ENCODE measurements at places on chromosomes 11 and 22.

DNA sequence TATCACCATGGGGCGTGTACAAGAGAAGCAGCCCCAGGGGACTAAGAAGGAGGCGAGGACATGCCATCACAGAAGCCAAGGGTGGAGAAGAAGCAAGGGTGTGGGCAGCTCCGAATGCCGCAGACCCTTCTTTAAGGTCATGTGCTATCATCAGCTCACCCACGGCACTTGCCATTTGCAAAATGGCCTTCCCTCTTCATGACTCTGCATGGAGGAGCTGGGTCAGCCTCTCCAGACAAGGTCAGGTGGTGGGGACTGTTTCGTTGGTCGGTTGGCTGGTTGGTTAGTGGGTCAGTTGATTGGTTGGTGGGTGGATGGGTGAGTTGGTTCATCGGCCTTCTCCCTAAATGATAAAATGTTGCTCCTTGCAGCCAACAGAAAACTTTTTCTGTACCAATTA, 622.5 kb downstream of the TBC1D22A start:
- DNase-seq: no peak

DNA sequence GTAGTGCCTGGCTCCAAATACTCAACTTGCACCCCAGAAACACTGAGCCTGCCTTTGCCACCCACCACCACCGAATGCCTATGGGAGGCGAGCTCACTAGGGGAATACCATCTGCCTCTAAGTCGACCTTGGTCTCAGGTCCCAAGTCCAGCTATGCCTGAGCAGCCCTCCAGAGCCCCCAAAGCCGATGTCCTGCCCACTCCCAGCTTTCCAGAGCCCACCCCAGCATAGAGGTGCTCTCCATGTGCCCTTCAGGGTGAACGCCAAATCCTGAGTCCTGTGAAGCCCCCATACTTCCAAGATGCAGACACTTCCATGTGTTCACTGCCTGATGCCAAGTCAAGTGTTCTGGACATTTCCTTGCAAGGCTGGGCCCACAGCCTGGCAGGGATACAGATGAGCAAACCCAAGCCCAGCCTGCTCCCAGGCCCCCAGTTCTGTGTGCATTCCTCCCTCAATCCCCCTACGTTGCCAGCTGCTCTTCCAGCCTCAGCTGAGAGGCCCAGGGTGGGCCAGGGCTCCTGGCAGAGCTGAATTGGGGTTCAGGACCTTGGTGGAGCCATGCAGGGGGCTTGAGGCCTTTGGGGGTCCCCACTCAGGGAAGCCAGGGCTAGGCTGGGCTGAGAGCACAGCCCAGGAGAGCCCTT, 2.6 kb upstream of the KMT5B start:
- DNase-seq: peak; percentile 54

- DNase-seq: peak; percentile 80
These were observed at the start of the genes MPST and TST for GRCh38 chr22:37019309-37020191. TSS of gene MPST (plus strand) at chr22:37019742. CDS start at chr22:37019837, 95 bp downstream. TSS of gene TST (minus strand) at chr22:37019447. CDS start at chr22:37018732, 715 bp downstream.

- no peak for DNase-seq
These were observed 1.9 kb downstream of the ANKRD54 start for GRCh38 chr22:37842015-37842793.

GRCh38 chr11:62918531-62918930, 2.6 kb downstream of the CHRM1 start:
- DNase-seq: no peak

DNA sequence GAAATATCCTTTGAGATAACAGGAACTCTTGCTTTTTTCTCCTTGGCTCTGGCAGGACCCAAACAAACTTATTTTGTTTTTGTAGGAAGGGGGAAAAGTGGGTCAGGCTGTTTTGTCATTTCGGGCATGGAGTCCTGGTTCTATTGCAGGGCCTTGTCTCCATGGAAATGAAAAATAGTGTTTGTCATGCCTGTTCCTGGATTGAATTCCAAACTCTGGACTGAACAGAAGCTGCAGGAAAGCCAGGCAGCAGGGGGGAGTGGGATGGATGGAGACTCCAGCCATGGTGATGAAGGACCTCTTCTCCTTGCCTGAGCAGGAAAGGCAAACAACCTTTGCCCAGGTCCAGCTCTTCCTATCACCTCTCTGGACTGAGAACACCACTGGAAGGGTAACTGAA, 87.0 kb downstream of the SCN3B start:
- no peak for DNase-seq

DNA sequence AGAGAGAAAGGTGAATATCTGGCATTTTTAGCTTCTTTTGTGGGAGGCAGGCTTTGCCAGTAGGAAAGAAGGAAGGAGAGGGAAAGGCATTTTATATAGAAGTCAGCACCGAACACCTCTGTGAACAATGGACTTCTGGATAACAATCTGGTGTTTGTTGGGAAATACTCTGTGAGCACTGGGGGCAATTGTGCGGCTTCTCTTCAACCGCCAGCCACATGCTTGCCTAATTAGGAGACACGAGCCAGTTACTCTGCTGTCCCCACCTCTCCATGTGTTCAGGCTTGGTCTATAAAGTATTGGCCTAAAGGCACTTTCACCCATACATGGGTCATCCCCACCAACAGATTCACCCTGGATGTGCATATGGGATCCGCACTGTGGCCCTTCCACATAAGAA, 523.6 kb downstream of the NTM start:
- DNase-seq: no peak

GRCh38 chr11:22407921-22408320, 69.7 kb downstream of the SLC17A6 start:
- DNase-seq: no peak

GRCh38 chr11:16127732-16128131, 228.6 kb downstream of the SOX6 start:
- no peak for DNase-seq

DNA sequence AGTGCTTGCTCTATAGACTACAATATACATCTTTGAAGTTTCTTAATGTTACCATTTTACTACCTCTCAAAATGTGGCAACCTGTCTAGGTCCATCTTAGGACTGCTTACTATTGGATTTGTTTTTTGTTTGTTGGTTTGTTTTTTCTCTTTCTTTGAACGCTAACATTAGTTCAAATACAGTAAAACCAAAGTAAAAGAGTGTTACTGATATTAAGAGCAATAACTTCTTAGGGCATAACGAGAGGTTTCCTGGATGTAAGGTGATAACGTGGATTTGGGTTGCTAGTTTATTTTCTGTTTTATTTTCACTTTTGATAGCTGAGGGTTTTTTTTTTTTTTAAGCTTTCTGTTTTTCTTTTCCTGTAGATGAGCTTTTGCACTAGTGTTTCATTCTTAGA, 43.6 kb downstream of the TMEM135 start:
- no peak for DNase-seq

GRCh38 chr11:101442936-101443521, 140.8 kb downstream of the TRPC6 start:
- DNase-seq: no peak

GRCh38 chr11:74566146-74566960, 26.0 kb upstream of the POLD3 start:
- DNase-seq: no peak

DNA sequence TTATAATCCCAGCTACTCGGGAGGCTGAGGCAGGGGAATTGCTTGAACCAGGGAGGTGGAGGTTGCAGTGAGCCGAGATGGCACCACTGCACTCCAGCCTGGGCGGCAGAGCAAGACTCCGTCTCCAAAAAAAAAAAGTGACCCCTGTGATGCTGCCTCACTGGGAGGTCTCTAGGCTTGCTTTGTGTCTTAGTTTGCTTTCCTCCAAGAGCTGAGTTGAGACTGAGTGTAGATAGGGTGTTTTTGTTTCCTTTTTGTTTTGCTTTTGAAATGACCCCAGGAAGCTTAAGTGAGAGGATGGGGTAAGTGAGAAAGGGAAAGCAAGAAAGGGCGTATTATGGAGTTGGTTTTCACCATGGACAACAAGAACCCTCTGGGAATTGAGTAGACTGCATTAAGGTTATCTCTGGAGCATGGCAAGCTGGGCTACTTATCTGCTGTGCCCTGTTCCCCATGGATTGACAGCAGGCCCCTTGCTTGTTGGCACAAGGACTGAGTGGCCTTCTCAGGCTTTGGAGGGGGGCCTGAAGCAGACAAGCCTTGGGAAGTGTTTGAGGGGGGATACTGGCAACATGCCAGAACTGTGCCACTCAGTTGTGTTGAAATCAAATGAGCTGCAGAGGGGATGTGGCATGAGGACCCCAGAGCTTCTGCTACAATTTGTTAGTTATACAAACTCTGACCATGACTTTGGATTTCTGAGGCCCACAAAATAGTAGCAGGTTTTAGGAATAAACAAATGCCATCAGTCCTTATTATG, 300.6 kb upstream of the C11orf87 start:
- no peak for DNase-seq

- DNase-seq: no peak
These were observed 10.9 kb downstream of the TNNT3 start for GRCh38 chr11:1930462-1930830.

GRCh38 chr11:121318848-121319834, 26.6 kb downstream of the SC5D start:
- no peak for DNase-seq

- peak; percentile 37 for DNase-seq
These were observed 501.9 kb downstream of the BRD1 start for GRCh38 chr22:49325531-49326395.

DNA sequence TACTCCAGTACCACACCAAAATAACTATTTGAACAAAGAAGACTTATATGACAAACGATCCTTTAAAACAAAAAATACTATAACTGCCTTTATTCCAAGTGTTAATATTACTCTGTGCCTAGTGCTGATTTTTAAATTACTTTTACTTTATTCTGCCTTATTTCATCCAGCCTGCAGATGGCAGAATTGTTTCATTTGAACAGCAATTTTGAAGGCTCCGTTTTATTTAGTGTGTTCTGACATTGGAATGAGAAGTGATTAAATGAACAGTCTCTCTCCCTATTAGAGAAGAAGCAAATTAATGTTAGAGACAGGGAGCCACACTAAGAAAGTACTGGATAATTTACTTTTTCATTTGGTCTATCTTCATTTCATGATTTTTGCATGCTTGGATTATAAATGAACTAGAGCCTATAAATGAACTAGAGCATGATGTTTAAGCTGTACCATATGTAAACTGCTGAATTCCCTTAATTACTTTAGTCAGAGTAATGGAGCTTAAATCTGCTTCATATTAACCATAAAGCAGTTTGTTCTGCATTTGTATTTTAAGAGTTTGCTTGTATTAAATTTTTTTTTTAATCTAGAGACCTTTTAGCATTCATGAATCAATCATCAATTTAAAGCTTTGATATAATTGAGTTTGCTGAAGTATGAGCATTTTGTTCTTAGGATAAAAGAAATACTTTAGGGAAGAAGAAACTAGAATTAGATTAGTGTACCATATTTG, 9.8 kb downstream of the PDHX start:
- DNase-seq: no peak

GRCh38 chr11:98835335-98835734, 185.4 kb upstream of the CNTN5 start:
- DNase-seq: no peak

DNA sequence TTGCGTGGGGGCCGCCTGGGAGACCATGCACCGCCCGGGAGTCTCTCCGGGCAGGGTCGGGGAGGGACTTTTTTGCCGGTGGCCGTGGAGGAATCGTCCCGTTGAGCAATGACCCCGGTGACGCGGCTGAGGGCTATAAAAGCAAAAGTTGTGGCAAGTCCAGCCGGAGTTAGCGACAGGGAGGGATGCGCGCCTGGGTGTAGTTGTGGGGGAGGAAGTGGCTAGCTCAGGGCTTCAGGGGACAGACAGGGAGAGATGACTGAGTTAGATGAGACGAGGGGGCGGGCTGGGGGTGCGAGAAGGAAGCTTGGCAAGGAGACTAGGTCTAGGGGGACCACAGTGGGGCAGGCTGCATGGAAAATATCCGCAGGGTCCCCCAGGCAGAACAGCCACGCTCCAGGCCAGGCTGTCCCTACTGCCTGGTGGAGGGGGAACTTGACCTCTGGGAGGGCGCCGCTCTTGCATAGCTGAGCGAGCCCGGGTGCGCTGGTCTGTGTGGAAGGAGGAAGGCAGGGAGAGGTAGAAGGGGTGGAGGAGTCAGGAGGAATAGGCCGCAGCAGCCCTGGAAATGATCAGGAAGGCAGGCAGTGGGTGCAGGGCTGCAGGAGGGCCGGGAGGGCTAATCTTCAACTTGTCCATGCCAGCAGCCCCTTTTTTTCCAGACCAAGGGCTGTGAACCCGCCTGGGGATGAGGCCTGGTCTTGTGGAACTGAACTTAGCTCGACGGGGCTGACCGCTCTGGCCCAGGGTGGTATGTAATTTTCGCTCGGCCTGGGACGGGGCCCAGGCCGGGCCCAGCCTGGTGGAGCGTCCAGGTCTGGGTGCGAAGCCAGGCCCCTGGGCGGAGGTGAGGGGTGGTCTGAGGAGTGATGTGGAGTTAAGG, at the start of gene NEAT1:
NEAT1 (plus strand) TSS at position 166 of the 883 bp plus-strand sequence.
- peak; percentile 99 for DNase-seq

GRCh38 chr11:77813256-77813655, 7.3 kb downstream of the RSF1 start:
- DNase-seq: no peak

GRCh38 chr22:43924877-43925276, 1.3 kb downstream of the PNPLA3 start:
- DNase-seq: no peak

DNA sequence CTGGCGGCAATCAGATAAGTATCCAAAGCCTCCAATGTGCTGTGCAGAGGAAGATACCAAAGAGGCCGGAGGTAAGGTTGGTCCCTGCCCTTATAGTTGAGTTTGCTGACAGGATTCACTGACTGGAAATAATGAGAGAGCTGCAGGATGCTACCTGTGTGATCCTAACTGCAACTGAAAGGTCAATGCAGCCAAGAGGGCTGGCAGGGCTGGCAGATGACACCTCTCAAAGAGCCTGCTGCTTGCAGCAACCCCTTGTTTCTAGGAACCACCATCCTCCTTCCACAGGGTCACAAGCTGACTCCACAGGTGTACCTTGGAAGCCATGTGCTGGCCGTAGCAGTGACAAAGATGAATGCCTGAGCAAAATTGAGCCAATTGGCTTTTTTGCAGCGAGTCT, 348.1 kb downstream of the DDX10 start:
- no peak for DNase-seq

DNA sequence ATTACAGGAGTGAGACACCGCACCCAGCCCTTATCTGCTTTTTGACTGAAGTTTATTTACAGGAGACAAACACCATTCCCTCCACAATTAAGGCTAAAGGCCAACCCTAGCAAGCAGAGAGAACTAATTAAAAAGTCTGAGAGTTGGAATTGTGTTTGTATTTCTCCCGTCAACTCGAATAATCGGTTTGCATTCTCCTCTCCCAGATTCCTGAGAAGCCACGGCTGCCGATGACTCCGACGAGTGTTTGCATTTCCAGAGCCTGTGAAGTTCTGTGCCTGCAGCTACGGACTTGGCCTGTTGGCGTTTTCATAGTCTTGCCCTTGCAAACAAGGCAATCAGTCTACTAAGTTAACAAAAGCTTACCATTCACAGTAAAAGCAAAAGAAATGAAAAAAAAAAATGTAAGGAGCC, 73.2 kb upstream of the NUP50 start:
- DNase-seq: no peak

DNA sequence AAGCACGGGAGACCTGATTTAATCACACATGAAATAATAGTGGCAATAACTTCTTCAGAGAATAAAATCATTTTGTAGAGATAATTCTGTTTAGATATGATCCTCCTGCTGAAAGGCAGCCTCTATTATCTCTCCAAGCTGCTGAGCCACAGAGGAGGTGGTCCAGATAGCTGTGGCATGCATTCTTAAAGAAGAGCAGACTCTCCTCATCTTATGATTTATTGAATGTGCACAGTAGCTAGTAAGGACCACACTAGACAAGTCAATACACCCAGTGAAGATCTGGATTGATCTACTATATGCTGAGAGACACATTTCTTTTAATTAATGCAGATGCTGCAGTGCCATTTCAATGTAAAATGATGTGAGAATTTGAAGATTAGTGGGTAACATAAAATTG, 552.9 kb upstream of the ANO3 start:
- DNase-seq: no peak

GRCh38 chr22:50671641-50672040, 982 bp upstream of the SHANK3 start:
- DNase-seq: no peak
